ENCODE measurements at places on chromosomes 3 and 15.

- DNase-seq = no peak
Observed at GRCh38 chr3:72375237-72376076, 472.8 kb downstream of the SHQ1 start.

DNA sequence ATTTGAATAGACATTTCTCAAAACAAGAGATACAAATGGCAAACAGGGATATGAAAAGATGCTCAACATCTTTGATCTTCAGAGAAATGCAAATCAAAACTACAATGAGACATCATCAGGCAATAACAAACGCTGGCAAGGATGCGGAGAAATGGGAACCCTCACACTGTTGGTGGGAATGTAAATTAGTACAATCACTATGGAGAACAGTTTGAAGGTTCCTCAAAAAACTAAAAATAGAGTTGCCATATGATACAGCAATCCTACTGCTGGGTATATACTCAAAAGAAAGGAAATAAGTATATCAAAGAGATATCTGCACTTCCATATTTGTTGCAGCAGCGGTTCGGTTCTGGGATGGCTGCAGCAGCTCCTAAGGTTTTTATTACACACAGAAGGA lies 16.8 kb upstream of the LARS2 start:
- DNase-seq = no peak

- no peak for DNase-seq
Observed at GRCh38 chr3:179196098-179196497, 47.9 kb downstream of the PIK3CA start.

DNA sequence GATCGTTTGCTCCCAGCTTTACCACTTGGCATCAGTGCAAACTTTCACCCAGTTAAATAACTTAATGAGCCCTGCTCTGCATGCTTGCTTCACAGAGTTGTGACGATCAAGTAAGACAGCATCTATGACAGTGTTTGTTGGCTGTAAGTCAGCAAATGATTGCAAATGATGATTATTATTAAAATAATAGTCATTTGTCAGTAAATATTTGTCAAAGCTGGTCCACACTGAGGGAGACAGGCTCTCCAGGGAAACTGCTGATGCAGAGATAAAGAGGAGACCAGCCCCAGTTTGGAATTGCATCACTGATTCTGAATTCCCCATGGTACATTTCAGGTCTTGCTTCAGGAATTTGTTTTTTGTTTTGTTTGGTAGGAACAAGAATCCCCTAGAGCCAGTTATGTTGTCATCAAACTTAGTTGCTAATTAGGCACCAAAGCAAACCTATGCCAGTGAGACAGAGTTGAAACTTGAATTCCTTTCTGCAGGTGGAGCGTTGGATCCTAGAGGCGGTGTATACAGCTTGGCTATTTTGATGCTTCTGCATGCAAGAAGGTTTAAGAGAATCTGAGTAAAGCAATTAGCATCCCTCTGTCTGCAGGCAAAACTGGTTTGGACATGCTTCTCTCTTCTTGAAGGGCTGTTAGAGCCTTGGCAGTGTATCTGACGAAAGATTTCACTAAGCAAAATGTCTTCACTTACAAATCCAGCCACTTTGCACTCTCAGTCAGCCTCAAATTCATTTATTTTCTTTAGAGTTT lies 338.6 kb upstream of the TPRG1 start:
- DNase-seq = no peak

GRCh38 chr3:151362751-151363174 lies 21.8 kb downstream of the P2RY12 start:
- no peak for DNase-seq

DNA sequence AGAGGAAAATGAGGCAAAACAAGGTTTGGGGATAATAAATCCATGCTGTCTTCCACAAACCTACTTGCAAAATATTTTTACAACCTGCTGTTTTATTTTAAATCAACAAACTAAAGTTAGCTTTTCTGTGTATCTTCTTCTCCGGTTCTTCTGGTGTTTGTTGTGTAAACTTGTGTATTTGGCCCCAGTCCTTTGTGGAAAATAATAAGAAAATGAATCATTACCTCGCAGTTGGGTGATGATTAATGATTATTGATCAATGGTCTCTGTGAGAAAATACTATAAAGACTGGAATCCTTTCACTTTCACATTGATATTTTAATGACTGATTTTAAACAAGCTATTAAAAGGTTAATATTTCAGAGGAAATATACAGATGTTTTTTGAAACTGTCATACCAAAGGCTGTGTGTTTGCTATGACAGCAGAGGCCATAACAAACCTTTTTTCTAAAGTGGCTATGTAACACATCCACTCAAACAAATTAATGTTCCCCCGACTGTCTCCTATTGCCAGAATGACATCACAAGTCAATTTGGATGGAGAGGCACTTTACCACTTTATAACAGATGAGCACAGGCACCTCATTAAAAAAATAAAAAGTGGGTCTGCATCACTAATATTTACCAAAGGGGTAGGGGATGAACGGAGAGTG lies 152.5 kb downstream of the MEX3B start:
- DNase-seq = no peak

- DNase-seq = no peak
Observed at GRCh38 chr3:34504366-34504765, 705.9 kb downstream of the PDCD6IP start.

DNA sequence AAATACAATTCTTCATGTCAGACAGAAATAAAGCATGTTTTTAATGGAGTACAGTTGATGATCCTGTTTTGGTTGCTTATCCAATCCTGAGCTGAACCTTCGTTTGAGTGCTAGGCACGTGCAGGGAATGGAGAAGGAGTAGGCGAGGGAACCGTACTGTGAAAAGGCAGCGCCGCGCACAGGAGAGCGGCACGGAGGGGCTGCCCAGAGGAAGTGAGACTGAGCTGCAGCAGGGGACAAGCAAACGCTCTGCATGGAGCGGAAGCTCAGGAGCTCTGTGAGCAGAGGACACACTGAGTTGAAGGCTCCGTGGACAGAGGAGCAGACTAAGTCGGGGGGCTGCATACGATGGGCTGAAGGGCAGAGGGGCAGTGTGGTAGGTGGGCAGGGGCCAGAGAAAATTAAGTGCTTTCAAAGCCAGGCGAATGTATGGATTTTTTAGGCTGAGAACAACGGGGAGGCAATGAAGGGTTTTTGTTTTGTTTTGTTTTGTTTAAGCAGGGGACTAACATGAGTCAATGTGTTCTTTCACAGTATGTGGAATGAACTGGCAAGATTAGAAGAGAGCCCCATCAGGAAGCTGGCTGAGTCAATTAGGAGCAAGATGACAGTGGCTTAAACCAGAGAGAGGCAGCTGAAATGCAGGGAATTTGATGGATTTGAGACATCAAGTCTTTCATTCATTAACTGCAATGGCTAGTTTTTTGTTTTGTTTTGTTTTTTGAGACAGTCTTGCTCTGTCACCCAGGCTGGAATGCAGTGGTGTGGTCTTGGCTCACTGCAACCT lies 23.8 kb upstream of the TM2D3 start:
- no peak for DNase-seq

DNA sequence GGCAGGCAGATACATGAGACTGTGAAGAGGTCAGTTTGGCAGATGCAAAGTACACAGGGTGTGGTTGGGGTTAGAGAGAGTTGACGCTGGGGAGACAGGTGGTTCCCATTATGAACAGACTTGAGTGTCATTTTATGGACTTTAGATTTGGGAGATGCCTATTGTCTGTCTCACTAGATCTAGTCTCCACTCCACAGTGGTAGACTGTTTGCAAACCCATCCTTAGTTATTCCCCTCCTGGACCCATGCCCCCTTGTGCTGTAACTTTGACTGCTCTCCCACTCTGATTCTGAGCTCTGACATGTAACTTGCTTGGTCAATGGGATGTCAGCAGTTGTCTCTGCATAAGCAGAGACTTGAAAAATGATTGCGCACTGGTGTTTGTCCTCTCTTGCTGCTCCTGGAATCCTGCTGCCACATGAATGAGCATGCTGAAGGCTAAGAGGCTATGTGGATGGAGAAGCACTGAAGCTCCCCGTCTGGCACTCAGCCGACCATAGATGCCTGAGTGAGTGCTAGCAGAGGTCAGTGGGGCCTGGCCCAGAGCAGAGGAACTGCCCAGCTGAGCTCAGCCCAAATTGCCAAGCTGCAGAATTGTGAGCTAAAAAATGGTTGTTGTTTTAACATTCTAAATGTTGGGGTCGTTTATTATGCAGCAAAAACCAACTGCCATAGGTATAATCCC lies 88.2 kb downstream of the FAM43A start:
- no peak for DNase-seq

- DNase-seq = no peak
Observed at GRCh38 chr3:51975852-51976549, 1.1 kb downstream of the ABHD14A start.

DNA sequence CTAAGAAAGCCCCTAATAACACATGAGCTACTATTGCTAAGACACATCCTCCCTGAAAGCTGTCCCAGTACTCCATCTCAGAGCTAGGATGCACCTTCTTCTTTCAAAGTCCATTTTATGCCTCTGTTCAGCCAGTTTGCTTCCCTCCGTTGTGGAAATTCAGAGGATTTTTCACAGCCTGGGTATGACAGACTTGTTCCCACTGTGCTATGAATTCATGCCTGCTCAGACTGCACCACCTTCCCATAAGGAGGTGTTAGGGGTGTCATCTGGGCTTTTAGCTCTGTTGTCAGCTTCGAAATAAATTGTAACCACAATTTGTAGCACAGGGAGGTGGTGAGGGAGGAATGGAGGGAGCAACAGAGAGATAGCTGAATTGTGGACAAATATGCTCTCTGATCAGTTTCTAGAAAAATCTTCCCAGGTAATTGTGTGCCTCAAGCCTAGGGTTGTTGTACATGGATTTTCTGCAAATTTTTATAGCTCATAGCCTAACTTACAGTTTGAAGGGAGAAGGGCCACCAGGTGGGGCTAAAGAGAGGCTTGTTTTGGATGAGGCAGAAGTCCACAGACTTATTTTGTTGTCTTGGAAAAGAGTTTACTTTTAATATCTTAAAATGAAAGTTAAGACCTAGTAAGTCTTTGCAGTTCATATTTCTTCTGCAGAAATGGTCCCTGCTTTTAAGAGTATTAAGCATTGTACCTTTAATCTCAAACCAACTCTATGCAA lies 462.0 kb downstream of the PDCD6IP start:
- peak; percentile 13 for DNase-seq

DNA sequence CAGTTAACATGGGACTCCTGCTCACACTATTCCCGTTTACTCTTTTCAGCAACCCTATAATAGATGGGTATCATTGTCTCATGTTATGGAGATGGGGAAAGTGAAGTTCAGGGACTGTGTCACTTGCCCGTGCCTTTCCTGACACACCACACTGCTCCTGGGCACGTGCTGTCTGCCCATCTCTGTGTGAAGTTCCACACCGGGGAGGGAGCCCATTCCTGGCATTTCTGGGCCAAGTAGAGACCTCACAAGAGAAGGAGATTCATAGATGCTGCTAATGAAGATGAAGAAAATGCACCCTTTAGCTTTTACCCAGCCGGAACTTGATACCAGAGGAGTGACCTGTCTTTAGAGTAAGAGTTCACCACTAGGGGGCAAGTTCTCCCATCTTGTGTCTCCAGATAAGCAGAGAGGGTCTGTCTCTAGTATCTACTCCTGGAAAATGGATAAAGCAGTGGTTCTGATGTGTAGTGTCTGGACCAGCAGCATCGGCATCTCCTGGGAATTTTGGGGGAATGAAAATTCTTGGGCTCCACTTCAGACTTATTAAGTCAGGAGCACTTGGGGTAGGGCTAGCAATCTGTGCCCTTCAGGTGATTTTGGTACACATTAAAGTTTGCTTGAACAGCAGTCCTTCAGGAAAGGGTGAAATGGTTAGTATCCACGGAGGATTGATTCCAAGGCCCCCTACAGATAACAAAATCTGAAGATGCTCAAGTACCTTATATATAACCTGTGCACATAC lies 2.0 kb upstream of the TOPBP1 start:
- DNase-seq = peak; percentile 28

- no peak for DNase-seq
Observed at GRCh38 chr15:38597219-38597800, 32.7 kb upstream of the RASGRP1 start.

DNA sequence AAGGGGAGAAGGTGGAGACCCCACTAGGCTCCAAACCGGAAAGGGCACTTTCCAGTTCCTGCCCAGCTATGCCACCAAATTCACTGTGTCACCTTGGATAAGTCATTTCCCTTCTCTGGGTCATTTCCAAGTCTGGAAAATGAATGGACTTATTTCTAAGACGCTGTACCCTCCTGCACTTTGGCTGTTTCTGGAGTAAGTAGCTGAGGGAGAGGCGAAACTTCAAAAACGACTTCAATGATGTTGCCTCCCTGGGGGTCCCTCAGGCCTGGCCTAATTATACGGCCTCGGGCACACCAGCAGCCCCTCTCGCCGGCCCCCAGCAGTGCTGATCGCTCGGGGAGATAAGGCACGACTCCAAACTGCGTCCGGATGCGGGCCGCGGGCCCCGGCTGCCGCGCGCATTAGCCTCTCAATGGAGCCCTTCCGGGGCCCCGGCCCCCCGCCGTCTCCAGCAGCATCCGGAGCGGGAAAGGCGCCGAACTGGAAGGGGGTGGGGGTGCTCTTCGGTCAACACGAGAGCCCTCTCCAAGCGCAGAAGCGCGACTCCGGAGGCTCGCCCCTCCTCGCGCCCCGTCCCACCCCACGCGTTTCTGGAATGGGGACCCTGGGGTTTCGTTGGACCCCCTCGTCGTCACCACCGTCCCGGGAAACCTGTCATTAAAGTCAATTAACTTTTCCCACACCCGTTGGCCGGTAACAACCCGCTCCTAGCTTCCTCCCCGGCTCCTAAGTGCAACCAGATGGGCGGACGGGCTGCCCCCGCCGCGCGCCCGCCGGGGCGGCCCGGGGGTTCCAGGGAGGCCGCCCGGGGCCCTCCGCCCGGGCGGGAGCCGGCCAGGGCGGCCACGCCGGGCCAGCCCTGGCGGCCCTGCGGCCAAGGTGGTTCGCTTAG lies 4.8 kb downstream of the HES1 start:
- DNase-seq = no peak

- DNase-seq = no peak
Observed at GRCh38 chr3:25262322-25262721, 165.7 kb upstream of the RARB start.

DNA sequence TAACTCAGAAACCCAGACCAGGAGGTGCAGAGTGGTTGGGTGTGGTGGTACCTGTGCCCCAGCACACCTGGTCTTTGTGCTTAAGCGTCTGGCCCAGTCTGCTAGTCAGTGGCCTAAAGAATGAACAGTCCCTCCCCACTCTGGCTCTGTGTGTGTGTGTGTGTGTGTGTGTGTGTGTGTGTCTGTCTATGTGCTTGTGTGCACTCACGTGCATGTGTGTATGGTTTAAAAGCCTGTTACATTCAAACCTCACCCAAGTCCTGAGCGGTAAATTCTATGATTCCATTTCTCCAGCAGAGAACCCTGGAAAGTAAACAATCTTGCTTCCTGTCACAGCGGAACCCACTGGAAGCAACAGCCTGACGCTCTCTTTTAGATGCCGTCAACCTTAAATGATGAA lies 34.2 kb downstream of the EDEM1 start:
- no peak for DNase-seq
